HT1080 (cell line): ENCODE measurements at places on chromosomes 12 and 14. TPM values are rescaled to one million over a fixed set of nuclear protein-coding genes. Genes with fewer than 3 reads are reported as not detected.
A peak's percentile ranks its signal among the peaks of the same experiment; 100 is the strongest.

DNA sequence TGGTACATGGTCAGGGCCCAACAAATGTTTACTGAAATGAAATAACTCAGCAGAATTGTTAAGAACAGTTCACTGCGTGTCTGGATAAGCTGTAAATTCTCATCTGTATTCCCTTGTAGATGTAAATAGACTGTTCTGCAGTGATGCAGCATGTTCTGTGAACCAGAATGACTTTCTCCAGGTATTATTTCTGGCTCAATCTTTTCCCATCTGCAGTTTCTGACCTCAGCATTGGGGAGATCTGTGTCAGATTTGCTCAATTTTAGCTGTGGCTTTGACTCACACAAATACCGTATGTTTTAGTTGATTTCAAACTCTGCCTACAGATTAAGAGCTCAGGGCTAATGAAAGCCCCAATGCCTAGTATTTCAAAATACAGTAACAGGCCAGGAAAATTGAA, 49.2 kb upstream of the DICER1 start:
- DNase-seq, result no peak

- DNase-seq, result peak; percentile 40
These were observed 2.3 kb upstream of the NOP2 start for GRCh38 chr12:6570264-6570887.

GRCh38 chr14:88026890-88027289, 22.0 kb downstream of the GPR65 start:
- no peak for DNase-seq

GRCh38 chr12:91224401-91224800, 41.8 kb upstream of the DCN start:
- no peak for DNase-seq

The LRRC43 gene
- total RNA-seq, result not detected in 2 replicates

The UNC79 gene
- not detected in 2 replicates for total RNA-seq

The CCDC177 gene
- total RNA-seq, result not detected in 2 replicates
